Activated CD4-positive, alpha-beta memory T cell treated with anti-CD3 and anti-CD28 coated beads for 36 hours (primary cell): ENCODE measurements at places on chromosomes 5 and 9.

GRCh38 chr5:32222723-32223470, 48.8 kb upstream of the GOLPH3 start:
- DNase-seq: no peak

- peak; percentile 64 for DNase-seq
Observed at GRCh38 chr9:6646293-6646636, 736 bp upstream of the GLDC start.

DNA sequence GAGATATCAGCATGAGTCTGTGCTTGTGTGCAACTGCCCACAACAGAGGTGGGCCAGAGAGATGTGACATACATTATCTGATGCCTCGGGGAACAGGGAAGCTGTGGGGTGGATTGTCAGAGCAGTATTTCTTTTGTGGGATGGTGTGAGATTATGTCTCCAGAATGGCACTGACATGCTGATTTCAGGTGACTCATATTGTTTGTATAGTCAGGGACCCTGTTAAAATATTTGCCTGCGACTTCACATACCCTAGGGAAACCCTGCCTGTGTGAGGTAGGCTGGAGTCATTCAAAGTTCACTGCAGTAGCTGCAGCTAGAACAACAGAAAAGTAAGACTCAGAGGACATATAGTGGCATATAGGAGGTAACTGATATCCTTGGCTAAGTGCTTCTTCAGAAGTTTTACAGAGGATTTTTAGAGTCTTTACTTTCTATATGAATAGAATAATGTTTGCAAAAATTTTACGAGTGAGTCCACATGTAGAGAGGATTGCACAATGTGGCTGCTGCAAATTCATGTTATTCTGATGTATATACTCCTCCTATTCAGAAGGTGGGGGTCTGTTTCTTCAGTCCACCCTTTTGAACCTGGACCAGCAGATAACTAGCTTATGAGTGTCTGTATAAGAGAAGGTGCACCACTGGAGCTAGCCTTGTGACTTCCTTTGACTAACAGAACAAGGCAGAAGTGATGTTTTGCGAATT, 89.3 kb downstream of the MACIR start:
- DNase-seq: no peak

DNA sequence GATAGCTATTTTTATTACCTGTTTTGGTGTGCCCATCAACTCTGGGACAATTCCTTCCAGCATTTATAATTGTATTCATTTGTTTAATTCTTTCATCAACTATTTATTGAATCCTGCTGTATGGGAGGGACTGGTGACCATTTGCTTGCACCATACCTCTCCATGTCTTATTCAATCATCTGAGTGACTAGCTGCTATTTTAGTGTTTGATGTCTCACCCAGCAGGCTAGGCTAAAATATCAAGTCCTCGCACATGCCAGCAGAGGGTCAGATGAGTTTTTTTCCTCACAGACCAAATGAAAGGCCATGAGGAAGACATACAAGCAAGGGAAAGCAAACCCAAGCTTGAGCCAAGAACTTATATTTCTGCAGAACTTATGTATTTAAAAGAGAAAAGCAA, 63.9 kb downstream of the CETN3 start:
- DNase-seq: no peak

DNA sequence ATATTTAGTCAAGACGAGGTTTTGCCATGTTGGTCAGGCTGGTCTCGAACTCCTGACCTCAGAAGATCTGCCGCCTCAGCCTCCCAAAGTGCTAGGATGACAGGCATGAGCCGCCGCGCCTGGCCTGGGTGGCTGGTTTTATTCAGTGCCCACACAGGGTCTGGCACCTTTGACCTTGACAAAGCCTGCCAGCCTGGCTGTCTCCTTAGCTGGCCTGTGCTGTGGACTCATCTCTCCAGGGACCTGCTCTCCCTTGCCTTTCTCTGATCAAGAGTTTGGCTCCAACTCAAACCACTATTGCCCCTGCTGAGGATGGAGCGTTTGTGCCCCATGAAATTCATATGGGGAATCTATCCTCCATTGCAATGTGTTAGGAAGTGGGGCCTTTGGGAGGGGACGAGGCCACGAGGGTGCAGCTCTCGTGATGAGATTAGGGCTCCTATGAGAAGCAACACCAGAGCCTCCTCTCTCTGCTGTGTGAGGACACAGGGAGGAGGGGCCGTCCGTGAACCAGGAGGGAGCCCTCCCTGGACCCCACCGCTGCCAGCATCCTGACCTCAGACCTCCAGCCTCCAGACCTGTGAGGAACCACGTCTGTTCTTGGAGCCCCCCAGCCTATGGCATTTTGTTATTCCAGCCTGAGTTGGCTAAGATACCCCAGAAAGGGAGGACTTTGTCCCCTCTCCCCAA, 45.0 kb downstream of the MRPL36 start:
- DNase-seq: peak; percentile 3

DNA sequence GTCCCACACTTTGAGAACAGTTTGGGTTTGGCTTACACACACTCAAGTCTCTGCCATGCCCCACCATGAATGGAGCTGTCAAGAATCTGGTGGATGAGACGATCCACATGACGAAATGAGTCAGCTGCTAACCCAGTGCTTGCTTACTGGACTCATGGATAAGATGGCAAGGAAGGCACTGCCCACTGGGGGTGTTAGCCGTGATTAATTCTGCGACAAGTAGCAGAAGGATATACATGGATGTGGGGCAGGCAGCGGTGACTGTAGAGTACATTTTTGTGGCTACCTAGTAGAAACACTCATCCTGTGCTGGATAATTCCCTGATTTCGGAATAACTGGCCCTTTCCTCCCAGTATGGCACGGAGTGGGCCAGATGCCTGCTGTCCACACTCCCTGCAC, 77.5 kb downstream of the SPATA31C2 start:
- DNase-seq: no peak

GRCh38 chr5:25181249-25181648, 536.5 kb upstream of the CDH10 start:
- DNase-seq: no peak

DNA sequence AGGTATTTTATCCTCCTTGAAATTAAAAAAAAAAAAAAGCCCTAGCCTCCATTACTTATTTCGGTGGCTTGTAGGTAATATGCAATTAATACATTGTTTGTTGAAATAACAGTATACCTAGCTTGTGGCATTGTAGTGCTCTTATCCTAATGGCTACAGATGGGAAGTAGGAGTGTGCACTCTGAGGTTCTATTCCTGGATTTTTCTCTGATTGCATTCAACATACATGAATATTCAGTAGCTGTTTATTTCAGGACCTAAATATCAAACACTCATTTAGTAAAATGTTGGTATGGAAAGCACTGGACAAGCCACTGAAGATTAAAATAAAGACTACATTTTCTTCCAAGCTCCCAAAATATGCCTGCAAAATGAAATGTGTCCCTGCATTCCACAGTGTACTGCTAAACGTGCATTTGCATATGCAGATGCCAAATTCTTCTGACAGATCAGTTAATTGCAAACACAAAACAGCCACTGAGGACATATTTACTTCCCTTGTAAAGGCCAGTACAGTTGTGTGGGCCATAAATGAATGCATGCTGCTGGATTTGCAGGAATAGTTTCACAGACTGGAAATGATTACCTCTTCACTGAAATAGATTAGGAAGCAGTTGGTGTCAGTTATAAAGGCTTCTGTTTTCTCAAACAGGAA, 826.1 kb downstream of the PRELID2 start:
- DNase-seq: no peak

- DNase-seq: no peak
Observed at GRCh38 chr5:173383711-173384110, 55.5 kb upstream of the STC2 start.

GRCh38 chr5:41918105-41918504, 7.0 kb upstream of the FBXO4 start:
- DNase-seq: no peak

DNA sequence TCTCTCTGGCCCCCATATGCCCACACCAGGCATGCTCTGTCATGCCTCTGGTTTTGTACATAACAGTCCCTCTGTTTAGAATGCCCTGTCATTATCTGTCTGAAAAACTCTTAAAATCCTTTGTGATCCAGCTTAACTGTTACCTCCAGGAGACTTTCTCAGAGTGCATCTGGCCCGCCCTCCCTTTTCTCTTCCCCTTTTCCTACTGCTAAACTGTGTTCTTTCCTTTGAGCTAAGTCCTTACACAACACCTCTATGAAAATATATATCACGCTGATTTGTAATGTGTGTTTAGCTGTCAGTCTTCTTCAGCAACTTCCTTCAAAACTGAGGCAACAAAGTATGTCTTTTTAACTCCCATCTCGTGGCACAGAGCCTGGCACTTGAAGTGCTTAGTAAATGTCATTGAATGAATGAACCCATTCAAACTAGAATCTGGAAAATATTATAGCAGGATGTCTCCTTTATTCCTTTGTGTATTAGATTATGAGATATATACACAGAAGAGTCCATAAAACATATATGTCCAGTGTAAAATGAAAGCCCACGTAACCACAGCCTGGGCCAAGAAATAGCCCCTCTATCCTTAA, 166.2 kb upstream of the KLF9 start:
- no peak for DNase-seq

GRCh38 chr5:1182360-1182632, 19.1 kb upstream of the SLC6A19 start:
- no peak for DNase-seq

DNA sequence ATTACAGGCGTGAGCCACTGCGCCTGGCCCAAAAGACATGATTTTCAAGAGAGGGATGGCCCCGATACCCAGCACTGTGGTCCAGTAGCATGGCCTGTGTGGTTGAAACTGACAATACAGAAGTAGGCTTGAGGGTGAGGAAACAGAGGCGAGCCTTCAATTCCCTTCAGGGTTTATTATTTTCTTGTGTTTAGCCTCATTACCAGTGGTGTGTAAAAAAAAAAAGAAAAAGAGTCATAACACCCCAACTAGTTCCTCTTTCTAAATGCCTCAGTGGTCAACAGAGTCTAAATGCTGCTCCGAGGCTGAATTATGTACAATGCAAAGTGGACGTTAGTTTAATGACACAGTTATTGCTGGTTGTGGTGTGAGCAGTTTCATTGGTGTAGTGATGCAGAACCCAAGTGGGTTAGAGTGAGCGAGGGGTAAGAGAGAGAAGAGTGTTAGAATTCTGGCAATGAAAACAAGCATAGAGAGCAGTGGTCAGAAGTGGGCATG, 58.8 kb downstream of the SNX30 start:
- no peak for DNase-seq

GRCh38 chr5:78458843-78459242, 98.4 kb downstream of the SCAMP1 start:
- DNase-seq: no peak

DNA sequence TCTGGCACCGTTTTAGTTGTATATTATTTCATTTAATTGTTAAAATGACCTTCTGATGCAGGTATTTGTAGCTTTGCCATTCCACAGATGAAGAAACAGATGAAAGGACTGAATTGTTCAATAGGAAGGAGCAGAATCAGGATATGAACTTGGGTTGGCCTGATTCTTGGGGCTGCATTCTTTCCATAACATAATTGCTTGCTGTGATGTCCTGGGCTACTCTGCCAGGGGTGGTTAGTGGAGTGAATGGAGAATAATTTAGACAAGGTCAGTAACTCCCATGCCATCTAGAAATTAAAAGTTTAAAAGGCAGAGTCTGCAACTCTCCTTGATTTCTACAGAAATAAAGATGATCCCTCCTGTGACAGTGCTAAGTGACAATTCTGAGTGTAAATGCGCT, 15.9 kb downstream of the TLR4 start:
- DNase-seq: no peak

DNA sequence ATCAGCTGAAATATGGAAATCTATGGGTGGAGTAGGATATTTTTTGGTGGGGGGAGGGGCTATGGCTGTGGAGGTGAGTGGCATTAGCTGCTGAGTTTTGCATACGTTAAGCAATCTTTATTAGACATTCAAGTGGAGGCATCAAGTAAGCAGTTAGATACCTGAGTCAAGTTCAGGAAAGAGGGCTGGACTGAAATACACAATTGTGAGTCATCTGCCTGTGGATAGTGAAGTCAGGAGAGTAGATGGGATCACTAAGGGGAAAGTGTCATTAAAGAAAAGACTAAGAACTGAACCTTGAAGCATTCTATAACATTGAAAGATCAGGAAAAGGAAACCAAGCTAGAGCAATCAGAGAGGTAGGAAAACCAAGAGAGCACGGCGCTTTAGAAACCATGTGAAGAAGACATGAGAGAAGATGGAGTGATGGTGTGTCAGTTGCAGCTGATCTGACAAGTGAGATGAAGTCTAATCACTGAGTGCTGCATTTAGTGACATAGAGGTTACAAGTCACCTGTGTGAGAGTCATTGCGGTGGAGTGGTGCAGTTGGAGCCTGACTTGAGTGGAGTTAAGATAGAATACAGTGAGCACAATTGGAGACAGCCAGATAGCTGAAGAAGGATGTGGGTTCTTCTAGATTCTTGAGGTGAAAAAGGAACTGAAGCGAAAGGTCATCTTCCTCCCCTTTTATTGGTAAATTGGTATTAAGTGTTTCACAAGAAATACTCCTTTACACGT, 88.7 kb downstream of the PIP5K1B start:
- no peak for DNase-seq

- DNase-seq: no peak
Observed at GRCh38 chr5:157126-157715, 34.1 kb upstream of the LRRC14B start.

DNA sequence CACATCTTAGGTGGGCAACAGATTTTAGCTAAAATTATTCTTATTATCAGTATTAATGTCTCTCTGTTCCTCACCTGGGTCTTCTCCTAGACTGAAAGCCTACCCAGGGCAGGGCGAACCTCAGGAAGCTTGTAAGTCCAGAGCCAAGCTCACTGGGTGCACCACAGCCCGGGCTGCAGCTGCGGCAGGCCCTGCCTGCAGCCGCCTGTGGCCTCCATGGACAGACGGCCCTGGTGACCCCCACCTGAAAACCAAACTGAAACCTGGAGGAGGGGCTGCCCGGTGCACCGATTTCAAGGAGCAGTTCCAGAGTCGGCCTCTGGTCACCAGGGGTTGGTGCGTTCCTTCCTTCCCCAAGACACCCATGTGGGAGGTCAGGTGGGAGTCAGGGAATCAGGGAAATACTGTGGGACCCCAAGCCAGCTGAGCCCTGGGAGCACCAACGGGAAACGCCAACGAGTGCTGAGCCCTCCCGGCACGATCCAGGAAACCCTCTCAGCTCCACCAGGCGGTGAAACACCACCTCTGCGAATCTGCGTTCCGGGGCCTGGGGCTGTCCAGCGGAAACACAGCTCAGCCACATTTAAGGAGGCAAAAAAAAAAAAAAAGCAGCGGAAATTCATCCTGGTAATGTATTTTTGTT, 68.6 kb upstream of the PPP1R26 start:
- DNase-seq: no peak

DNA sequence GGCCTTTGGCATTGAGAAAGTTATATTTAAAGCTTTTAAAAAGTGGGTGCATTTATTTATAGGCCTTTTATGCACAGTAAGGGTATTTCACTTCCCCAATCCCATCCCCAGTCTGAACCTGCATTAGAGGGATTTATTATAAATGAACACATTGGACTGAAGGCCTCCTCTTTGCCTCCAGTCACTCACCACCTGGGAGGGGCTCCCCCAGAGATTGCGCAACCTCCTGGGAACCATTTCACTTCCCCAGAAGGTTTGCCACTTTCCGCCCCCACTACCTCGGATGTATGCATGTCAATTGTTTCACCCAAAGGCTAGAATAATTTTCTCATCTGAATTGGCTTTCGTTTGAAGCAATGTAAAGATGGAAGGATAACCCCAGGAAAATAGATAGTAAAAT, 29.8 kb upstream of the VCAN start:
- no peak for DNase-seq

- no peak for DNase-seq
Observed at GRCh38 chr9:123316053-123316718, 39.8 kb upstream of the CRB2 start.

GRCh38 chr5:50325237-50325832, 115.8 kb downstream of the EMB start:
- DNase-seq: no peak
